CD4-positive, alpha-beta T cell (primary cell): ENCODE measurements at places on chromosomes 1 and 21. TPM values are rescaled to one million over a fixed set of nuclear protein-coding genes. Genes with fewer than 3 reads are reported as not detected.

The CHIA gene
- total RNA-seq: not detected

The PTCH2 gene
- total RNA-seq: 1.2 TPM

GRCh38 chr1:228150461-228151179, 890 bp downstream of the GJC2 start:
- no peak overlapping the region for H3K27ac ChIP-seq
- no peaks in the 10 kb centered on the region for H3K27me3 ChIP-seq

The SMIM1 gene
- 1.8 TPM for total RNA-seq

DNA sequence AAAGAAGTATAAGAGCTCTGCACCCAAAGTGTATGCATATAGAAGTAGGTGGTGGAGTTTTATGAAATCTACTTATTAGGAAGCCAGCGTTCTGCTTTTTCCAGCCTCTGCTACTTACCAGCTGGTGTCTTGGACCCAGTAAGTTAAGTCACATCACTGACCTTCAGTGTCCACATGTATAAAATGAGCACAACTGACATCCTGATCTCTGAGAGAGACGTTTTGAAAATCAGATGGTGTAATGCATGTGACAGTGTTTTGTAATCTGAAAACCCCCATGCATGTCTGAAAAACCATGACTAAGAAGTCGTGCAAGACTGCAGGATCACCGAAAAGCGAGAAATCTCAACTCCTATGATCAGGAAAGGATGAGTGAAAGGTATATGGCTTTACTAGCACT, 2.0 kb downstream of the CR1 start:
- no peaks in the 10 kb centered on the region for H3K36me3 ChIP-seq
- no peak overlapping the region for H3K27ac ChIP-seq
- H3K4me3 ChIP-seq: no peak overlapping the region
- no peak for DNase-seq

- H3K27me3 ChIP-seq: no peaks in the 10 kb centered on the region
- no peak overlapping the region for H3K27ac ChIP-seq
- no peak for DNase-seq
- H3K4me3 ChIP-seq: no peak overlapping the region
Observed at GRCh38 chr1:199857108-199857507, 170.4 kb upstream of the NR5A2 start.

DNA sequence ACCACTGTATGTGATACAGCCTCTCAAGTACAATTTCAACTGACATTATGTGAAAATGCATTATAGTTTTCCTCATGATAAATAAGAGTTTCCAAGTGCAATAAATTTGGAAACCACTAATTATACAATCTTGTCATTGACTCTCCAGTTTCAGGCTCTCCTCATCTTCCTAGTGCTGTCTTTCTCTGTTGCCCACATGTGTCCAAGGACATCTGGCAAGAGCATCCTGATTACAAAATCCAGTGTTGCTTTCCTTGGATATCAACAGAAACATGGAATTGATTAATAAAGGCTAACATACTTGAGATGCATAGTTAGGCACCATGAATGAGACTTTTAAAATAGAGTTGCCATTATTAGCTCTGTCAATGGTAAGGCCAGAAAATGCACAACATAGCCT, 15.6 kb upstream of the MAP10 start:
- DNase-seq: no peak
- H3K4me3 ChIP-seq: no peak overlapping the region
- H3K4me1 ChIP-seq: peaks cover 12% of the 10 kb centered on the region

DNA sequence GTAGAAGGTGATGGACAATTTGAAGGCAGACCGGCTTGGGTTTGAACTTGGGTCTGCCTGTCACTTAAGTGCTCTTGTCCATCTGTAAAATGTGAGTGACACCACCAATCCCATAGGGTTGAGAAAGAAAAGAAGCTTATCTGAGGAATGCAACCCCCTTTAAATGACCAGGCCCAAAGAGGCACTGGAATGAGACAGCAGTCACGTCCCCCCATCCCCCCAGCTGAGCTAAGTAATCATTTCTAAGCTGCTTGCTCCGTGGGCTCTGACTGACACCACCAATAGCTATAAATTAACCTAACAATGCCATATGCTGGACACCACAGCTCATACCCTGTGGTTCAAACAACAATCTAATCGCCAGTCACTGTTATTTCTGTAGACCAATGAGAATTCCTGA, 15.1 kb downstream of the LCA5L start:
- H3K36me3 ChIP-seq: no peaks in the 10 kb centered on the region
- no peak overlapping the region for H3K27ac ChIP-seq
- no peaks in the 10 kb centered on the region for H3K4me1 ChIP-seq
- no peaks in the 10 kb centered on the region for H3K27me3 ChIP-seq

DNA sequence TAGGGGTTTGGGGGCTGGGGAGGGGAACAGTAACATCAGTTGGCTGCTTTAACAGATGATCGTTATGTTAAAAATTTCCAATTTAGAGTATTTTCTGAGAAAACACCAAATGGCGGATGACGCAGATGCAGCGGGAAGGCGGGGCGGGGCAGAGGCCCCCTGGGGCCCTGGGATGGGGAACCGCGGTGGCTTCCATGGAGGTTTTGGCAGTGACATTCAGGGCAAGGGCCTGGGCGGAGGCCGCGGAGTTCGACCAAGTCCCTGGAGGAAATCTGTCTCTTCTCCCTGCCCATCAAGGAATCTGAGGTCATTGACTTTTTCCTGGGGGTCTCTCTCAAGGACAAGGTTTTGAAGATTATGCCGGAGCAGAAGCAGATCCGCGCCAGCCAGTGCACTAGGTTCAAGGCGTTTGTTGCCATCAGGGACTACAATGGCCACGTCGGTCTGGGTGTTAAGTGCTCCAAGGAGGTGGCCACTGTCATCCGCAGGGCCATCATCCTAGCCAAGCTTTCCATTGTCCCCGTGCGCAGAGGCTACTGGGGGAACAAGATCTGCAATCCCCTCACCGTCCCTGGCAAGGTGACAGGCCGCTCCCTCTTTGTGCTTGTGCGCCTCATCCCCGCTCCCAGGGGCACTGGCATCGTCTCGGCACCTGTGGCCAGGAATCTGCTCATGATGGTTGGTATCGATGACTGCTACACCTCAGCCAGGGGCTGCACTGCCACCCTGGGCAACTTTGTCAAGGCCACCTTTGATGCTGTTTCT, 310.2 kb downstream of the PTPRC start:
- no peaks in the 10 kb centered on the region for H3K36me3 ChIP-seq
- no peak for DNase-seq
- H3K4me1 ChIP-seq: no peaks in the 10 kb centered on the region
- no peak overlapping the region for H3K27ac ChIP-seq

GRCh38 chr1:90417126-90417525, 300.0 kb downstream of the BARHL2 start:
- no peaks in the 10 kb centered on the region for H3K27me3 ChIP-seq
- DNase-seq: no peak
- no peaks in the 10 kb centered on the region for H3K36me3 ChIP-seq

The FALEC gene
- not detected for total RNA-seq

GRCh38 chr21:28325618-28326017, 667.1 kb downstream of the LTN1 start:
- no peak for DNase-seq
- H3K4me3 ChIP-seq: no peak overlapping the region
- no peaks in the 10 kb centered on the region for H3K4me1 ChIP-seq
- no peak overlapping the region for H3K27ac ChIP-seq
- H3K36me3 ChIP-seq: no peaks in the 10 kb centered on the region
